ENCODE measurements at places on chromosomes 7 and 10.

GRCh38 chr7:113279256-113279655 lies 160.9 kb upstream of the SMIM30 start:
- no peak for DNase-seq

GRCh38 chr7:30493228-30493627 lies 11.4 kb downstream of the GGCT start:
- no peak for DNase-seq

DNA sequence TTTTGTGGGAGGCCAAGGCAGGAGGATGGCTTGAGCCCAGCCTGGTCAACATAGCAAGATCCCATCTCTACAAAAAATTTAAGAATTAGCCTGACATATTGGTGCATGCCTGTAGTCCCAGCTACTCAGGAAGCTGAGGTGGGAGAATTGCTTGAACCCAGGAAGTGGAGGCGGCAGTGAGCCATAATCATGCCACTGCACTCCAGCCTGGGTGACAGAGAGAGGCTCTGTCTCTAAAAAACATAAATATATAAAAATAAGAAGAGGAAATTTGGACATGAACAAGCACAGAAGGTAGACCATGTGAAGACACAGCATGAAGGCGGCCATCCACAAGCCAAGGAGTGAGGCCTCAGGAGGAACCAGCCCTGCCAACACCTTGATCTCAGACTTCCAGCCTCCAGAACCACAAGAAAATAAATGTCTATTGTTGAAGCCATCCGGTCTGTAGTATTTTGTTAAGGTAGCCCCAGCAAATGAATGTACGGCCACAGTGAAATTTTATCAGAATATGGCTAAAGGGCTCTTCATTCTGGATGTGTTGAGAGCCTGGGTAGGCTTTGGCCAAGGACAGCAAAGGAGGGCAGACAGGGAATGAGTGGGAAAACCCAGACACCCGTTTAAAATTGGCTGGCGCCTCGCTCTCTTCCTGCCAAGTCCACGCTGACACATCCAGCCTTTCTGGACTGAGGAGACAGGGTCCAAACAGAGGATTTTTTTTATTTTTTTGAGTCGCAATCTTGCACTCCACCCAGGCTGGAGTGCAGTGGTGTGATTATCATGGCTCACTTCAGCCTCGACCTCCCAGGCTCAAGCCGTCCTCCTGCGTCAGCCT lies 12.9 kb upstream of the GRID2IP start:
- no peak for DNase-seq

GRCh38 chr10:8350250-8350967 lies 295.9 kb downstream of the GATA3 start:
- no peak for DNase-seq

DNA sequence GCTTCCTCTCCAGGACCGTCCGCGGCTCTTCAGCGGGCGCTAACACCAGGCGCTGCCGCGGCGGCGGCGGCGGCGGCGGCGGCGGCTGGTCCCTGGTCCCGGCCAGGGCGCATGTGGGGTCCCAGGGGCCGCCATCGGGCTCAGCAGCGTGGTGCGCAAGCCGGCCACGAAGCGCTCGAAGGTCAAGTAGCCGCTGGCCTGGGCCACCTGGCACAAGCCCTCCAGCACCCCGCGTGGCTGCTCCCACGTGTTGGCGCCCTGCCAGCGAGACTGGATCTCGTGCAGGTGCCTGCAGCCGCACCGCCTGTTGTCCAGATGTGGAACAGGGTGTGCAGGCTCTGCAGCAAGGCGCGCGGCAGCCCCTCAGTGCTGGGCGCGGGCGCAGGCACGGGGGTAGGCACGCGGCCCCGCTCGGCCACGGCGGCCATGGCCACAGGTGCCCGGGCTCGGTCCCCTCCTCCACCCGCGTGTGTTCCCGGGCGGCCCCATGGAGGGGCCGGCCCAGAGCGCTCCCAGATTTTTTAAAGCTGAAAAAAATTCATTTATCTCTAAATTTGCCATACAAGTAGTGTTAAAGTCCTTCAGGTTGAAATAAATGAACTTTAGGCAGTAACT lies 884.2 kb upstream of the ZNF722 start:
- no peak for DNase-seq

DNA sequence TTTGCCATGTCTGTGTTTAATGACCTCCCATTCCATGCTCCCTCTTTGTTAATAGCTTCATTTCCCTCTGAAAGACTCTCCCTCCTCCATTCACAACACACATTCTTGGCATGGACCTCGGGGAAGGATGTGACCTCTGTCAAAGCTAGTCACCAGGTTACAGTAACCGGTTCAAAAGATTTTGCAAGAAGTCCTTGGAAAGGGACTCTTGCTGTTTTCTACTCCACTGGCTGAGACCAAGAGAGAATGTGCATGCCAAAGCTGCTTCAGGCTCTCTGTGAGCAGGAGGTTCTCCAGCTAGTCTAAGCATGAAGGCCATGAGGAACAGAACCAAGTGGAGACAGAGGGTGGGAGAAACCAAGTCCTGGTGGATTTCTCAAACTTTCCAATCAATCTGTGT lies 732.6 kb downstream of the CCSER2 start:
- DNase-seq, result no peak

DNA sequence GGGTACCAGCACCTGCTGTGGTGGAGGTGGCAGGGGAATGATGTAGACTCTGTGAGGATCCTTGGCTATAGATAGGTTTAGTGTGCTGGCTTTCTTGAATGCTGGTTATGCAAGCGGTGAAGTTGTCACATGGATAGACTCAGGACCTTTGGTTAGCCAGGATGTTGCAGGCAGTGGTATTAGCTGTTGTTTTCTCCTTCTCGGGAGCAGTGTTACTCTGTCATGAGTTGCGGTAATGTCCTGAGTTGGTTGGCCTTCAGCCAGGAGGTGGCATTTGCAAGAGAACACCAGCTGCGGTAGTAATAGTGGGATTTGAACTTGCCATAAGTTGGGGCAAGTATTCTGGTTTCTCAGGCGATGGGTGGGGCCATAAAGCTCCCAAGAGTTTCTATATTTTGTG lies 10.8 kb downstream of the AGK start:
- DNase-seq, result no peak

DNA sequence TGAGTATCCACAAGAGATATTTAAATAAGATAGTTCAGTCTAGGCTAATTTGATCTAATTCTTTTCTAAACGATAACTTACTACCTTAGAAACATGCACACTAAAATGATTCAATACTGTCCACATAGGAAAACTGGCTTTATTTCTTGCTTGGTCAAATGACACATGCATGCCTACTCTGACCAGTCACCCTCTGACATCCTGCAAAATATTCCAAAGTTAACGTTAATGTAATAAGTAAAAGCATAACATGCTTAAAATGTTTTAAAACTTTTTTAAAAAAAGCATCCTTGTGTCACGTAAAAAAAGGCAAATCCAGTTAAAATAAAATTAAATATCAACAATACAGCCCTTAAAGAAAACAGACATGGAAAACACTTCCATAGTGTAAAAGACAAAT lies 70.2 kb downstream of the UBE2H start:
- no peak for DNase-seq

- DNase-seq, result no peak
Measured at GRCh38 chr10:64037071-64037661, 516.0 kb downstream of the REEP3 start.

- peak; percentile 87 for DNase-seq
Measured at GRCh38 chr10:14588084-14588937, 186.4 kb downstream of the FAM107B start.

DNA sequence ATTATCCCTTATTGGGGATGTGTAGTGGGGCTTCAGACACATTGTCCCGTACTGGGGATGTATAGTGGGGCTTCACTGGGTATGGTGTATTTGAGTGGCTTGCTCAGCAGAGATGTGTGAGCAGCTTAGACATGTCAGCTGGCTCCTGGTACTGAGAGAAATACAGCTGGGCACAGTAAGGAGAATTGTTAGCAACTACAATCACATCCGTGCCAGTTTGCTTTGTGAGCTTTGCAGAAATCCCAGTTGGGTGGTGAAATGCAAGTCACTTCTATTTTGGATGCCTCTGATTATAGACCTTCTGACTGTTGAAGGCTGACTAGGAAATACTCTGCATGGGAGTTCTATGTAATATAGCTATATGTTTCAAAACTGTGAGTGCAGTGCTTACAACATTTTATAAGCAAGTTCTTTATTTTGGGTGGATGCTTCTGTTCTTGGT lies 10.8 kb downstream of the CCNY start:
- DNase-seq, result no peak

- DNase-seq, result no peak
Measured at GRCh38 chr10:114575417-114576131, 82.5 kb downstream of the ABLIM1 start.

DNA sequence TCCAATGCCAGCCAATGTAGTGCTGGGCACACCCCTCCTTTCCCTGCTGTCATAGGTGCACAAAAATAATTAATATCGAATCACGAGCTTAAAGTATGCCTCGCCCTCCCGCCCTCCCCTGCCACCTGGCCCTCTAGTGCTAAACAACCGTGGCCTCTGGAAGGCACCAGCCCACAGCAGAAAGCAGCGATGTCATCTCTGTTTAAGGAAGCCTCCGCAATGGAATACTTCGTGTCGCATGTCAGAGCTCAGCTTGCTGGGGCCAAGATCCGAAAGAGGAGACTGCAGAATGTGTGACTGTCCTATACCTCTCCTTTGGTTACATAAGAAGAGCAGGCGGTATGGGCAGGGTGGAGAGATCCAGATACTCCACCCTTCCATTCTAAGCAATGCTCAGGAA lies 71.5 kb downstream of the RHOBTB1 start:
- DNase-seq, result no peak

DNA sequence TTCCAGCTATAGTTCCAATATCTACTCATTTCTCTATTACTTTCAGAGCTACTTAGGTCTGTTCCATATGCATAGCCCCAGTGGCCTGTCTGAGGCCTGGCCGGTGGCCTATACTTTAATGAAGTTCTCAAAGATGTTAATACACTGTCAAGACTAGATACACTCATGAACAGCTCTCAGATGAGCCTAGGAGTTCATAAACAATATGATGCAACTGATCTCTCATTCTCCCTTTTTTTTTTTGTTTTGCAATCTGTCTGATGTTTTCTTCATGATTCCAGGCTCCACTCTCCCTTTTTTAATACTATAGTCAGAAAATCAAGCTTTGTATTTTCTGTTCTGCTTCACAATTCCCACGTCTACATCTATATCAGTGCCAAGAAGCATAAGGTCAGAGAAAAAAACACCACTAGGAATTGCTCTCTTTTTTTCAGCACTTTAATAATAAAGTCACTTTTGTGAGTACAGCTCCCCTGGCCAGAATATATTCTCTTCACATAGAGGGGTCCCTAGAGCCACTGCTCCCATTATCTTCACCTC lies 321.0 kb downstream of the C7orf25 start:
- DNase-seq, result no peak

DNA sequence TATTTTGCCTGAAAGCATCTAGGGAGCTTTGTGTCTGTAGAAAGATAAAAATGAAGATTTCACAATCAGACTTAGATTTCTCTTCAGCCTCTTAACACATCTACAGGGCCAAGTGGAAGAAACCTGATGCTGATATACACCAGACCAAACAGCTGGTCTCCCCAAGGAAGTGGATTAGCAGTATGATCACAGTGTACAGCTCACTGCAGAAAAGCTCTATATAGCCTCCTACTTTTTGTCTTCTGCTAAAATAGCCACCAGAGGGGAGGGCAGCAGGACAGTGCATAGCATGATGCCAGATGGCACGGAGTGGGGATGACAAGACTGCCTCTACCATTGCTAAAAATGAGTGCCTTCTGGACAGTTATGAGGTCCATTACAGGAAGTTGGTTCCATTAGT lies 16.0 kb downstream of the FAM13C start:
- no peak for DNase-seq

DNA sequence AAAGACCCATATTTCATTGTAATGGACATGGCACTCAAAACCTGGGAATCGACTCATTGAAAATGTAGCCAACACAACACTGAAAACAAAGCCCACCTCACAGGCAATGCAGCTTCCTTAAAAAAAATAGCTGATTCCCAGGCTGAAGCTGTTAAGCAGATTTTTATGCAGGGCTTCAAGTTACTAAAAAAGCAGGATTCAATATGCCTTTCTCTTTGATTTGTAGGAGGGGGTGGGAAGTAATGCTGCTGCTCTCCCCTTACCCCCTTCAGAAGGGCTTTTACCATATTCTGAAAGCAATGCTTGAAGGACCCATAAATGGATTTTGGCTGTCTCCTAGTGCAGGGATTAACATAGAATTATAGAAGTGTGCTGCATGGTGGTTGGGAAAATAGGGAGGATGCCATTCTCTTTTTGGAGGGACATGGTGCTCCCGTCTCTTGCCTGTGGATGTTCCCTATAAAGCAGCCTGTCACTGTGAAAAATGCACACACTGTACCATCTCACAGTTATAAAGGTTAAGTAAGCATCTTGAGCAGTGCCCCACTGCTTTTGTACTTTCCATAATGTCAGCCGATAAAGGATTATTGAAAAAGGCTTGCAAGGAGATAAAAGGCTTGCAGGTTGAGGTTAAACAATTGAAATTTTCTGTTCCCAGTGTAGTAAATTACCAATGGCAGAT lies 262.8 kb downstream of the AUTS2 start:
- DNase-seq, result no peak

DNA sequence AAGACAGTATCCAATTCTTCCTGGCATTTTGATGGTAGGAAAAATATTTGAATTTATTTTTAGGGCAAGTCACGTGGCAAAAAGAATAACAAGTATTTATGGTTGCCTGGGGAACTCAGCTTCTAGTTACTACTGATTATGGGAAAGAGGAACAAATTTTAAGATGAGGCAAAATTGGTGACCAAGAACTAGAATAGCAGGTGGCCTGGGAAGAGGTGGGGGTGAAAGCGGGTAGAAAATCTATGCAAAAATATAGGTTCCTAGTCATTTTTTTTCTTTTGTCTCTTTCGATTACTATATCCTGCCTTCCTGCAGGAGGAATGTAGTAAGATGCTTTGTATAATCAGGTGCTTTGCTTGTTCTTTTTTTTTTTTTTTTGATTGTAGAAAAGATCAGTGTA lies 27.8 kb downstream of the ENTPD1 start:
- DNase-seq, result peak; percentile 73

DNA sequence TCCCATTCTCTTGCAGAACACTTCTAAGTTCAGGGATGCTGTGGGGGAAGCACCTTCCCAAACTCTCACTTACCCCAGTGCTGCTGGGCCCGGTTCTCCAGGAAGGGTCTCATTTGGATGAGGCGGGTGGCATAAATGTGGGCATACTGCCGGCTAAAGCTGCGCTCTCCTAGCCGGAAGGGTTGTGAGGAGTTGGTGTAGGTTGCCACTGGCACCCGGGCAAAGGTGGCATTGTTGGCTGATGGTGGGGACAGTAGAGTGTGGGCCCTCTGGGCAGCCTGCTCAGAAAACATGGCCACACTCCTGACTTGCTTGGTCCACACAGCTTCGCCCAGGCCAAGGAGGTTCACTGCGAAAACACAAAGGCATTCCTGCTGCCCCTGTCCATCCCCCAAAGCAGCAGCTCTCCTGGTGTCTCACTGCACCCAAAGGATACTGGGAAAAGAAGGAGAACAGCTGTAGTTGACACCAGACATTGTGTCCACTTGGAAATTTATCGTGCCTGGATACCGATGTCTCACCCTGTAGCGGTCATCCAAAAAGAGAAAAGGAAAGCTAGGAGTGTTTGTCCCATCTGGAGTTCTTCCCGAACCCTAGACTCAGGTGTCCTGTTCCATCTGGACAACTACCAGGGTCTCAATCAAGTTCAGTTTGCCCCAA lies 1.5 kb downstream of the POLD2 start:
- DNase-seq, result no peak
